ENCODE measurements at places on chromosomes 16 and 17.

DNA sequence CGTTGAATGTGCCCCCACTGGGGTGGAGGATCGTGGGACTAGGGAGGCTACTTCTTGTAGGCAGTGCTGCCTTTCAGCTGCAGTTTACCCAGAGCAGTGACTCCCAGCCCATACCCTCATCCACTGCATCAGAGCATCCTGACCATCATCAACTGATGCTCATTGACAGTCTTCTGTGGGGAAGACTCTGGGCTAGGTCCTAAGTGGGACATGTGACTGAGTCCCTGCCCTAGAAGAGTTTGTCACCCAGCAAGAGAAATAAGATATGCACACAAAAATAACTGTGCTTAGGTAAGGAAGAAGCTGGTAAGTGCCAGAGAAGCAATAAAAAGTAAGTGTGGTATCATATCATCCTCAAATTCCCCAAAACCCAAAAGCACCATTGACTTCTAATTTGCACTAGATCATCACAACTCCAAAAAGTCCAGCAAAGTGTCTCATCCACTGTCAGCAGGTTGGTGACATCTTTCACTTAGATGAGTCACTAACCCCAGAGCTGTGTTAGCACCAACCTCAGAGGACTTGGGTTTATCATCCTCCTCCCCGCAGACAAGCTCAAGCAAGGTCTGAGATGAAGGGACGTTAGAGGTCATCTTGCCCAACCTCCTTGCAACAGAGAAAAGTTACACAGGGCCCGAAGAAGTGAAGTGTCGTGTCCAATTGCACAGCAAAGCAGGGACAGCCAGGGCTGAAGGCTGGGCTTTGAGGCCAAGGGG, 99.0 kb downstream of the CCDC182 start:
- DNase-seq, result no peak

- DNase-seq, result no peak
Observed at GRCh38 chr16:84027625-84028024, 15.0 kb downstream of the SLC38A8 start.

GRCh38 chr16:19718624-19718965, 524 bp downstream of the IQCK start:
- no peak for DNase-seq

GRCh38 chr16:78177987-78178386, 78.5 kb downstream of the WWOX start:
- no peak for DNase-seq

DNA sequence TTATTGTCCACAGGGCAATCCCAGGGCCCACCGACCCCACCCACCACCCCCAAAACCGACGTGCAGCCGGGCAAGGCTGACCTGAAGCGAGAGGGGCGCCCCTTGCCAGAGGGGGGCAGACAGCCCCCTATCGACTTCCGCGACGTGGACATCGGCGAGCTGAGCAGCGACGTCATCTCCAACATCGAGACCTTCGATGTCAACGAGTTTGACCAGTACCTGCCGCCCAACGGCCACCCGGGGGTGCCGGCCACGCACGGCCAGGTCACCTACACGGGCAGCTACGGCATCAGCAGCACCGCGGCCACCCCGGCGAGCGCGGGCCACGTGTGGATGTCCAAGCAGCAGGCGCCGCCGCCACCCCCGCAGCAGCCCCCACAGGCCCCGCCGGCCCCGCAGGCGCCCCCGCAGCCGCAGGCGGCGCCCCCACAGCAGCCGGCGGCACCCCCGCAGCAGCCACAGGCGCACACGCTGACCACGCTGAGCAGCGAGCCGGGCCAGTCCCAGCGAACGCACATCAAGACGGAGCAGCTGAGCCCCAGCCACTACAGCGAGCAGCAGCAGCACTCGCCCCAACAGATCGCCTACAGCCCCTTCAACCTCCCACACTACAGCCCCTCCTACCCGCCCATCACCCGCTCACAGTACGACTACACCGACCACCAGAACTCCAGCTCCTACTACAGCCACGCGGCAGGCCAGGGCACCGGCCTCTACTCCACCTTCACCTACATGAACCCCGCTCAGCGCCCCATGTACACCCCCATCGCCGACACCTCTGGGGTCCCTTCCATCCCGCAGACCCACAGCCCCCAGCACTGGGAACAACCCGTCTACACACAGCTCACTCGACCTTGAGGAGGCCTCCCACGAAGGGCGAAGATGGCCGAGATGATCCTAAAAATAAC, 3.0 kb downstream of the SOX9 start:
- DNase-seq, result no peak

DNA sequence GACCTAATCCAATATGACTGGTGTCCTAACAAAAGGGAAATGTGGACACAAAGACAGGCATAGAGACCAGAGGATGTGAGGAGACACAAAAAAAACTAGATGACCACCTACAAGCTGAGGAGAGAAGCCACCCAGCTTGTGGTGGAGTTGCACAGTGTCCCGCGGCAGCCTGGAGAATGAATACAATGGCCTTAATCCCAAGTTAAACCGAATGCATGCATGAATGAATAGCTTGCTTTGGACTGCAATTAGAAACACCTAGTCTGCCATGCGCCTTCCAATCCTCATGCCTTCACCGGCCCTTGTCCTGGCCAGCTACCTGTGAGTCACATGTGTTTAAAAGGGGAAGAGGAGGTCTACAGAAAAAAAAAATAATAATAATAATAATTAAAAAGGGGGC, 72.0 kb downstream of the CNGB1 start:
- DNase-seq, result no peak

DNA sequence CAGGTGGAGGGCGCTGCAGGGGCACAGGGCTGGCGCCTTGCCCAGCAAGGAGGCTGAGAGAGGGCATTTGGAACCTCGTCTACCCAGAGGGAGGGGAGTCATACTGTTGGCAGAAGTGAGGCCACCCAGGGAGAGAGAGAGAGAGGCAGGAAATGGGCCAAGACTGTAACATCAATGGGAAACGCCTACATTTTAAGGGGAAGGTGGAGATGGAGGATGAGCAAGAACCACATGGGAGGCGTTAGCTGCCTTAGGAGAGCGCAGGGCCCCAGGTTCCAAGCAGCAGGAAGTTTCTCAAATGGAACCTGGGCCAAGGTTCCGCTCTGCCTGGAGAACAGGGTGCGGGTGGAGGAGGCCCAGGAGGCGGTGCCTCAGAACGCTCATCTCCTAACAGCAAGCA, 2.7 kb upstream of the WFDC1 start:
- no peak for DNase-seq

DNA sequence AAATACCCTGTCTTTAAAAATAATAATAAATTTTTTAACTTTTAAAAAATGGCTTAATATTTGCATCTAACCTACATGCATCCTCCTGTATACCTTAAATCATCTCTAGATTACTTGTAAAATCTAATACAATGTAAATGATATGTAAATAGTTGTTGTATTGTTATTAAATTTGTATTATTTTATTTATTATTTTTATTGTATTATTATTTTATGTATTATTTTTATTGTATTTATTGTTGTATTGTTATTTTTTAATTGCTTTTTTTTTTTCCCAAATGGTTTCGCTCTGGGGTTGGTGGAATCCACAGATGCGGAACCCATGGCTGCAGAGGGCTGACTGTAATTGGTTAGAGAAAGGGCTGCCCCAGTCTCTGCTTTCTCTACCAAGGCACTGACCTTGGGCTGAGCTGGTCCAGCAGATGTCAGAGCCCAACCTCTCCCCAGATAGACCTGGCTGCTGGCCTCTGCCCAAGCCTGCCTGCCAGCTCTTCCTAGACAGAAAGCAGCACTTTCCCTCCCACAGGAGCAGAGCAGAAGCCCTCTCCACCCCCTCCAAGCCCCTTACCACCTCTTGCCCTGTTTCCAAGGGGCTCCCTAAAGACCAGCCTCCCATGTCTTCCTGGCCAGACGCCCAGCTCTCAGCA, 183.8 kb downstream of the GSG1L start:
- no peak for DNase-seq

- no peak for DNase-seq
Observed at GRCh38 chr16:69108064-69108904, 2.8 kb downstream of the HAS3 start.

DNA sequence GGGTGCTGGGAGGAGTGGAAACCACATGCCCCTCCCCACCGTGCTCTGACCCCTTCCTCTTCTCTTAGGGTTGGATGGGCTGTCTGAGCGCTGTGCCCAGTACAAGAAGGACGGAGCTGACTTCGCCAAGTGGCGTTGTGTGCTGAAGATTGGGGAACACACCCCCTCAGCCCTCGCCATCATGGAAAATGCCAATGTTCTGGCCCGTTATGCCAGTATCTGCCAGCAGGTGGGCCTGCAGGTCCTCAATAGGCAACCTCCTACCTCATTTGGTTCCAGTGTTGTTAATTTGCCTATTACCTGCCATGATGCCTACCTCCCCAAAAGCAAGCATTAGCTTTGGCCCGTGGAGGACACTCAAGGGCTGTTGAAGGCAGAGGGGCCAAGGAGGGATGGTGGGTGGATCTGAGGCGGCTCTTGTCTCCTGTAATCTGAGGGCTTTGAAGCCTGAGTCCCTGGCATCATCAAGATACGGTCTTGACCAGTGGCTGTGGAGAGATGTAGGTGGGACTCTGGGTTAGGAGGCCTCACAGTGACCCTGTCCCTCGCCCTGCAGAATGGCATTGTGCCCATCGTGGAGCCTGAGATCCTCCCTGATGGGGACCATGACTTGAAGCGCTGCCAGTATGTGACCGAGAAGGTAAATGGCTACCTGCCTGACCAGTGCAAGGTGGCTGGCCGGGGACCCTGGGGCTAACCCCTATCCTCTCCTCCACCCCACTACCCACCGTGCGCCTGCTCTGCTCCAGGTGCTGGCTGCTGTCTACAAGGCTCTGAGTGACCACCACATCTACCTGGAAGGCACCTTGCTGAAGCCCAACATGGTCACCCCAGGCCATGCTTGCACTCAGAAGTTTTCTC, 3.4 kb downstream of the ALDOA start:
- DNase-seq, result no peak

- no peak for DNase-seq
Observed at GRCh38 chr17:67178555-67178954, 66.4 kb downstream of the HELZ start.

DNA sequence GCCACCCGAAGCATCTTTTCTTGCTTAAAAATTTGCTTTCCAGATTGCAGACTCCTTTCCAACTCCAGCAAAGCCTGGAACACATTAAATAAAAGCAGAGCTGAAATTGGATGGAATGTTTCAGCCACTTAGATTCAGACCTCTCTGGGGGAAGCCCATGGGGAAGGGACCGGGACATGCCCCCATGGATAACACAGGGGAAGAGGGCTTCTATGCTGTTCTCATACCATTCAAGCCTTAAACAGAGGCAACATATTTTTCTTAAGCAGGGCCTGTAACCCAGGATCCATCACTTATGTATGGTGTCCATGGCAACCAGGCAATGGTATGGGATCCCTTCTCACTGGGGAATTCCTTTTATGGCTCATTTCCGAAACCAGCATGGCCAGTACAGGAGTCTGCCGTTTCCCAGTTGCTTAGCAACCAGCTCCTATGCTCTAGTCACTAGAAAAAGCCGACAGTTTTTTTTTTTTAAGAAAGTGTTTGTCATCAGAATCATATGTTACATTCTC, 62.0 kb upstream of the MARCHF10 start:
- no peak for DNase-seq

DNA sequence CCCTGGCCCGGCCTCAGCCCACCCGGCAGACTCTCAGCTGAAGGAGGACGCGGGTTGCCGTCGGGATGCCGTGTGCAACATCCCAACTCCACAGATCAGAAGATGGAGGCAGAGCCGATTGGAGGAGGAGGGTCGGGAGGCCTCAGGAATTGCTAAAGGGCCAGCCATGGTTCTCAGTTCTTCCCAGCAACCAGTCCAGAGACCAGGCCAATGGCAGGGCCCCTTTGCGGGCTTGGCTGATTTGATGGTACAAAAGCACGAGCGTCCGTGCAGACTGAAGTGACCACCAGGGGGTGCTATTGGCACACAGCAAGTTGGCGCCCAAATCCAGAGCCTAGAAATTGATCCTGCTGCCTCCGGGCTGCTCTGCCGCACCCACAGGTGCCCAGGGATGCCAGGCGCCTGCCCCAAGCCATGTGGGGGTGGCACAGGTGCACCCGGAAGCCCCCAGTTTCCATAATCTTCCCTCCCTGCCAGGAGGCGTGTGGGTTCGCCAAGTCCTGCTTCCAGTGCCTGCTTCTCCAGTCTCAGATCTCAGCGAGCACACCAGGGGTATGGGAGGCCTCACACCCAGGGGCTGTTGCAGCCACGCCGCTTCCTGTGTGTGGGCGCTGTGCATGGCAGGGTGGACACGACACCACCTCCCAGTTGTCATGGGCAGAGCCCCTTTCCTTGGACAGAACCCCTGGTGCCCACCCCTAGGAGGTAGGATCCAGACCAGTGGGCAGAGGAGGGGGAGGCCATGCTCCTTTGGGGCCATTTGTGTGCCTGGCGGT, 7.1 kb upstream of the TEX19 start:
- peak; percentile 76 for DNase-seq

GRCh38 chr17:56887552-56888467, 26.0 kb downstream of the TRIM25 start:
- DNase-seq, result no peak

- no peak for DNase-seq
Observed at GRCh38 chr17:3976675-3977171, 12.5 kb upstream of the ATP2A3 start.

GRCh38 chr16:30924076-30924912, 922 bp downstream of the FBXL19 start:
- no peak for DNase-seq

- no peak for DNase-seq
Observed at GRCh38 chr16:57946181-57946801, 24.6 kb downstream of the CNGB1 start.

DNA sequence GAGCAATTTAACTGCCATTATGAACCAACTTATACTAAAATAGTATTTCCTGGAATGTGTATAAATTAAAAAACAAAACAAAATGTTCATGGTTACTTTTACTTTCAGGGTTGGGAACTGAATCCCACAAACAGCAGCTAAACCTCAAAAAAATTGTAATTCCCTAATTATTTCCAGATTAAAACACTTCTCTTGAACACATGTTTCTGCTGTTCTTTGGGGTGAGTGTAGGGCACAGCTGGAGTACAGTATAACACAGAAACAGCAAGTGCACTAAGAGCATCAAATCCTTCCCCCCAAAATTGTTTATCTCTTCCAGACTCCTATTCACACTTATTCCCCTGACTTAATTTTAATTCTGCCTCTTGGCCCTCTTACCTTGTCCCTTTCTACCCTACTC, 56.4 kb downstream of the KANSL1 start:
- no peak for DNase-seq

- no peak for DNase-seq
Observed at GRCh38 chr17:20187049-20187448, 177.9 kb downstream of the SPECC1 start.

GRCh38 chr17:79515646-79516571, 94.9 kb downstream of the RBFOX3 start:
- DNase-seq, result no peak

GRCh38 chr17:9809409-9809808, 12.5 kb downstream of the GSG1L2 start:
- no peak for DNase-seq

- no peak for DNase-seq
Observed at GRCh38 chr16:24834459-24835335, 11.1 kb upstream of the SLC5A11 start.

GRCh38 chr17:5955764-5956163, 114.4 kb upstream of the WSCD1 start:
- DNase-seq, result no peak

Measured in activated CD4-positive, alpha-beta T cell treated with anti-CD3 and anti-CD28 coated beads for 24 hours (primary cell).